ENCODE measurements at places on chromosomes 2 and 18. TPM values are rescaled to one million over a fixed set of nuclear protein-coding genes. Genes with fewer than 3 reads are reported as not detected.

Gene DAW1
- 1.0 TPM for total RNA-seq

GRCh38 chr2:224333726-224334482, 68.0 kb downstream of the FAM124B start:
- no peak overlapping the region for H3K4me3 ChIP-seq
- no peak for DNase-seq
- no peaks in the 10 kb centered on the region for H3K36me3 ChIP-seq
- no peaks in the 10 kb centered on the region for H3K27me3 ChIP-seq
- no peaks in the 10 kb centered on the region for H3K4me1 ChIP-seq
- H3K27ac ChIP-seq, result no peak overlapping the region

- no peaks in the 10 kb centered on the region for H3K36me3 ChIP-seq
- no peak overlapping the region for H3K27ac ChIP-seq
- DNase-seq, result no peak
- no peak overlapping the region for H3K4me3 ChIP-seq
- no peaks in the 10 kb centered on the region for H3K27me3 ChIP-seq
Measured at GRCh38 chr2:102081606-102082005, 60.9 kb upstream of the IL1R1 start.

DNA sequence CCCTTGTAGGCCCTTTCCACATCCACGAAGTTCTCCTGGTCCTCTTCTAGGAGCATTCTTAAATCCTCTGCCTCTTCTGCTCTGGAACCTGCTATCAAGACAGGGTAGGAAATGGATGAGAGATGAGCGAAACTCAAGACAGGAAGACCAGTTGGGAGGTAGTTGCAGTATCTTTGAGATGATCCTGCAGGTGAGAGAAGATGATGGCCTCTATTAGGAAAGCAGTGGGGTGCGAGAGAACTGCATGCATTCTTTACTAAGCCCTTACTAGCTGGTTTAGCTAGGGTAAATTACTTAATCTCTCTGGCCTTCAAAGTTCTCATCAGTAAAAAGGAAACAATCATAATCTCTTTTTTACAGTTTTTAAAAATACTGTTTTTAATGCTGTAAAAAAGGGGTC, 47.0 kb downstream of the VSNL1 start:
- H3K4me3 ChIP-seq, result no peak overlapping the region
- H3K27me3 ChIP-seq, result no peaks in the 10 kb centered on the region
- no peak for DNase-seq
- H3K36me3 ChIP-seq, result no peaks in the 10 kb centered on the region

Data from PC-3 (cell line).